ENCODE measurements at places on chromosomes 12 and 14.
A peak's percentile ranks its signal among the peaks of the same experiment; 100 is the strongest.

DNA sequence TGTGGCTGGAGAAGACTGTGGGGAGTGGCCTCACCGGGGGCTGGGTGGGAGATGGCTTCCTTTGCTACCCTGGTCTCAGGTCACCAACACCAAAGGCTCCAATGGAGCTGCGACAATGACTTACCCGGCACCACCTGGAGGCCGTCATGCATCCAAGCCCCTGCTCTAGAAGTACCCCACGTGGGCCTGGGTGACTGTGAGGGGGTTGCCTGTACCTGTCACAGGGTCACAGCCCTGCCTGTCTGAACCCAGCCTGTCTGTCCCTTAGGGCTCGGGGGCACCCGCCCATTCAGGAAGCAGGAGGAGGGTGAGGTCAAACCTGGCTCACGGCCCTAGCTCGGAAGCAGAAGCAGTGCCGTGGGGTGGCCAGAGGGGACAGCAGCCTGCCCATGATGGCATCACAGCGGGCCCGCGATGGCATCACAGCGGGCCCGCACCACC lies 18.9 kb downstream of the ABCB9 start:
- DNase-seq = no peak

- peak; percentile 65 for DNase-seq
Observed at GRCh38 chr12:119802472-119802871, 74.6 kb downstream of the CIT start.

GRCh38 chr14:51472881-51473280 lies 178.8 kb upstream of the FRMD6 start:
- no peak for DNase-seq

DNA sequence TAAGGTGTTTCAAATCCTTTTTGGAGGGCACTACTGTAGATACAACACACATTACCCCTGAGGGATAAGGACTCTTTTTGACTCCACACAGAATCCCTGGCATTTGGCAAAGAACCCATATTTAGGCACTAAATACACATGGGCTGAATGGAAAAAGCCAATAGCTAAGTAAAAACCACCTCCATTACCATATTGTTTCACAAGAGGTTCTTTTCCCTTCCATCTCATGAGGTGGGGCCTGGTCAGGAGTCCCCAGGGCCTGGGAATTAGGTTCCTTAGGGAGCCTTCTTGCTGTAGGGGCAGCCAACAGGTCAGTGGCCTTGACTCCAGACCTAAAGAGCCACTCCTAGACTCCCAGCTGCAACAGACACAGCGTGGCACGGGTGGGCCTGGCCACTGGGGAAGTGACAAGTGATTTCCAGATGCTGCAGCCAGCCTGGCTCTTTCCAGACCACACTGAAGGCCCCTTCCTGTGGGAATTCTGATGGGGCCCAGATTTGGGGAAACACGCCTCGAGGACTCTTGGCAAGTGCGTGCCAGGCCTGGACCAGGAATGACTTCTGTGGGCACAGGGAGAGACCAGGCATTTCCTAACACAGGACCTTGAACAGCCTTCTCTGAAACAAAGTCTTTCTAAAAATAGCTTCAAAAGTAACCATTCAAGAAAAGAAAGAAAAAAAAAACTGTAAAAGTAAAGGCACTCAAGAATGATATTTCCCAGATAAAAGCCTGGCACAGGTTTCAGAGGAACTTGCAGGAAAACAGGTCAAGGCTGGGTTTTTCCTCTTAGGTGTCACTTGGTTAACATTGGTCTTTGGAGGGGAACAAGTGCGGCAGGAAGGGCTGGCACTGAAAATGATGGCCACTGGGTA lies 18.1 kb downstream of the SSH1 start:
- DNase-seq = no peak

GRCh38 chr12:92339198-92339821 lies 193.7 kb upstream of the BTG1 start:
- DNase-seq = no peak

GRCh38 chr14:61491224-61491623 lies 169.8 kb downstream of the PRKCH start:
- DNase-seq = no peak

DNA sequence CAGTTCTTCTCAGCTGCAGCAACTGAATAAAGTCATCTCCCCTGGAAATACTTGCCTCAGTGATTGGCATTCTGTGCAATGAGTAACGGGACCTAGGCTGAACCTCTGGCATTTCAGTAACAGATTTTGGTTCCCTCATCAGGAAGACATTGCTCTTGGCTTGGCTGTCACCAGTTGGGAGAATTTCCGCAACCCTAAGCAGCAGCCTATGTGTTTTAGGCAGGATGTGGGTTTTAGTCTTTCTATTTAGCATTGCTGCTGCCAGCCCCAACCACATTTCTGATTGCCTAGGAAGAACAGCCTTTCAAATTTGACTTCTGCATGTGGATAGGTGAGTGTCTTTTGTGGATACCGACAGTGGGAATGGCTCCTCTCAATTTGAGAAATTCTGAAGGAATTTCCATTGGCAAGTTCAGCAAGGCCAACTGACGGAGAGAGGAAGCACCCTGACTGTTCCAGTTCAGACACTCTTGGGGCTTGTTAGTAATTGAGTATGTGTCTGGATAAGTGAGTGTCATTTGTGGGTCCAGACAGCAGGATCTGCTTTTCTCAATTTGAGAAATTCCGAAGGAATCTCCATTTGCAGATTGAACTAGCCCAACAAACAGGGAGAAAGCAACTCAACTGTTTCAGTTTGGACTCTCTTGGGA lies 19.0 kb upstream of the CLEC2A start:
- no peak for DNase-seq

DNA sequence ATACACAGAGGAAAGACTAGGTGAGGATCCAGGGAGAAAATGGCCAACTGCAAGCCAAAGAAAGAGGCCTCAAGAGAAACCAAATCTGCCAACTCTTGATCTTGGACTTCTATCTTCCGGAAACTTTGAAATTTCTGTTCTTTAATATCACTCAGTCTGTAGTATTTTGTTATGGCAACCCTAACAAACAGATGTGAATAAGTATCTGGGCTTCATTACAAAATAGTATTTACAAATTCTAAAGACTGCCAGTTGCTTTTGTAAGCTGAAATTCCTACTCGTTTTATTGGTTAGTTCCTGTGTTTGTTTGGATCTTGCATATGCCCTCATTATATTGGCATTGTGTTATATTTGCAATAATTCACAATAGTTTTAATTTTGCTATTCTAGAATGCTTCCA lies 143.2 kb upstream of the USP15 start:
- DNase-seq = peak; percentile 58

- no peak for DNase-seq
Observed at GRCh38 chr12:31728289-31728916, 418 bp downstream of the AMN1 start.

DNA sequence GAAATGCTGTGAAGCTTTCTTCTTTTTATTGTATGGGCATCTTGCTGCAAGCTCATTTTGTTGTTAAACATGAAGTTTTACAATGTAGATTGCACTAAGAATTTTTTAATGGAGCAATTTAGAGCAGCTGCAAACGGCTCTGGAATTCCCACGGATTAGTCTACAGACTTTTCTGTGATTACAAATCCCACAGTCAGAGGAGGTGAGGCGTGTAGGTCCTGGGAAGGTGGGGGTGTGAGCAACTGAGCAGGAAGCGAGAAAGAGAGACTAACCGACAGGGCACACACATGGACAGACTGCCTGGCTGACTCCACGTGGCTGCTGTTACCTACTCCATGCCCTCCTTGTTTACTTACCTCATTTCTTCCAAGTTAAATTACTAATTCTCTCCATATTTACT lies 348.5 kb downstream of the NPAS3 start:
- DNase-seq = no peak

GRCh38 chr12:115323223-115323905 lies 639.4 kb upstream of the TBX3 start:
- DNase-seq = peak; percentile 59

DNA sequence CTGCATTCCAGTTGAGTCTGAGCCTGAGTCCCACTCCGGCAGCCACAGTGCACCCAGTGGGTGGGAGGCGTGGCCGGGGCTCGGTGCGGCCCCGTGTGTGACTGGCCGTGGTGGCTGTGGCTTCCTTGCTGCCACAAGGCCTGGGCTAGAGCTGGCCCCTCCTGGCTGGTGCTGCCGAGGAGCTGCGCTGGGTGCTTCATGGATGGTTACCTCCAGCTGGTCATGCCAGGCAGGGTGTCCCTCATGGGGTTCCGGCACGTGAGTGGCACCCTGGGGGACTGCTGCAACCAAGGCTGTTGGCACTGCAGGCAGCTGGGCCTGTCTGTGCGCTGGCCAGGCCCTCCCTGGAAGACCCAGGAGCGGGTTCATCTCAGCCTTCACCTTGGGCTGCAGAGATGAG lies 62.7 kb downstream of the KIF26A start:
- no peak for DNase-seq

GRCh38 chr12:93191956-93192355 lies 185.8 kb upstream of the NUDT4 start:
- DNase-seq = no peak

GRCh38 chr14:23439107-23439835 lies 3.8 kb upstream of the MYH7 start:
- DNase-seq = no peak

- DNase-seq = no peak
Observed at GRCh38 chr12:10409392-10409791, at the start of gene KLRC4. Gene KLRC4, minus strand, starts transcription at chr12:10409757. Its CDS starts 182 bp downstream, at chr12:10409575.

DNA sequence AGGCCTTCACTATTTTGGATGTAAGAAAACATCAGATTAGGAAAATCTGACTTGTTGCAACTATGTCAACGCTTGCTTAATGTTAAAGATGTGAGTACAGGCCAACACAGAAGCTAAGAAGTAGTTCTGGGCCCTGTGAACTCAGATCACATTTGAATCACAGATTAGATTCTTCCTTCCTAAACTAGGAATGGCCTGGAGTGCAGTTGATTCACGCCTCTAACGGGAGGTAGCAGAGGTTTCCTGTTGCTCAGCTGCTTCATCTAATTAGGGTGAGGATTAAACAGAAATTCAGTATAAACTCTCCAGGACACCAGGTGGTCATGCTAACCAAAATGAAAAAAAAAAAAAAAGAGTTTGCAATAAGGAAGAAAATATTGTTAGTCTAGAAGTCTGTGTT lies 314.3 kb downstream of the TRHDE start:
- no peak for DNase-seq

DNA sequence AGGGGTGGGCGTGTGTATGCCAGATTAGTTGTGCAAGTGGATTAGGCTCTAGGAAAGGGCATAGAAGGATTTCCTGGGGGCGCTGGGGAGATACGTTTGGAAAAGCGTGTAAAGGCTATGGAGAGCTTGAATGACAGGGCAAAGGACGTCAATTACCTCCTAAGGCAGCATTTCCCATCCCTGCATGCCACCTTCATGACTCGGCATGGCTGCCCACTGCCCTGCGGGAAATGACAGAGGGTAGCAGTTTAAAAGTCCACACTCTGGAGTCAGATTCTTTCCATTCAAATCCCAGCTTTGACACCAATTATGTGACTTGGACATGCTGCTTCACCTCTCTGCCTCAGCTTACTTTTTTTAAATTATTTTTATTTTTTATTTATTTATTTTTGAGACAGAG lies 14.8 kb upstream of the TMEM229B start:
- DNase-seq = no peak

DNA sequence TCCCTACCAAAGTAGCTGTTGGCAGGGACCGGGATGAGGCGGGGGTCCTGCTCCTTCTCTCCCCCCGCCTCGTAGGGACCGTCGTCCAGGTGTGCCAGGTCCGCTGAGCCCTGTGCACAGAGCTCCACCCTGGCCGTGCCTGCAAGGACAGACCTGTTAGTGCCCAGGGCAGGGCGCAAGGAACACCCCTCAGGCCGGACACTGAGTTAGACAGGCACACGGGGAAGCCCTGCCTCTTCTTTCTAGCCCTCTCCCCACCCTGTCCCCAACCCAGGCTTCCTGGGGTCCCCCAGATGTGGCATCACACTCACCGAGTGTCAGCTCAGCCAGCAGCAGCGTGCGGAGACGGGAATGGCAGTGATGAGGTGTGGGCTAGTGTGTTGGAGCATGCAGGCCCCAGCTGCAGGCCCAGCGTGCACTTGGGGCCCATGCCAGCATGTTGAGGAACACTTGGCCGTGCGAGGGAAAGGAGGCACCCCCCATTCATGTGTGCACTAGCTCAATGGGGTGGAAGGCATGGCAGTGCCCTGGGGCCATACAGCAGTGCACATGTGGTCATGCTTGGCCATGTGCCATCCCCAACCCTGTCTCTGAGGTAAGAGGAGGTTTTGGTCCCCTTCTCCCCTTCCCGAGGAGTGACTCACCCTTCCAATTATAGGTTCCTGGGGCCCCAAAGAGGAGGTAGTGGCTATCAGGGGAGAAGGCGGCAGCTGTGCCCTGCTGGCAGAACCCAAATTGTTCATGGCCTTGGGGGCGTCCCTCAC lies 7.3 kb downstream of the ITGA7 start:
- DNase-seq = no peak

- DNase-seq = no peak
Observed at GRCh38 chr12:65922077-65922476, 97.8 kb downstream of the HMGA2 start.

DNA sequence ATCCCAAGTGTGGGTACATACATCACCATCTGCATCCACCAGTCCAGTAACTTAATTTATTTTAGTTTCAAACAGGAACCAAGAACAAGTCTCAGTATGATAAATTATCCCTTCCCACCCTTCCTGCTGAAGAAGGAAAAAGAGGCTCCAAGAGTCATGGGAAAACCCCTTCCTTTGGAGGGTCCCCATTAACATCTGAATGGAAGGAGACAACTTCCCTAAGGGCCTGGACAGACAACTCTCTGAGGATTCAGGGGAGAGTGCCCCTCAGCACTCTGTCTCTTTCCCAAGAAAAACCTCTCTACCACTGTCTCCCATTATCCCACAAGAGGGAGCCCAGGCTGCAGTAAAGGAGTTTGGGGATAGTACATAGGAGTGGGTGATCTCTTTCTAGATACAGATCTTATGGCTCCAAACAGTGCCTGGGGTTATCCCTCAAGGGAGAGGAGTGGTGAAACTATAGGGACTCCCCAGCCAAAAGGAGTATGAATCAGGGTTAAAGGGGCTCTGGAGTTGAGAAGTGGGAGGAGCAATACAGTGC lies 6.2 kb downstream of the WNT10B start:
- no peak for DNase-seq

GRCh38 chr12:47747596-47748506 lies 10.8 kb downstream of the RAPGEF3 start:
- DNase-seq = no peak

DNA sequence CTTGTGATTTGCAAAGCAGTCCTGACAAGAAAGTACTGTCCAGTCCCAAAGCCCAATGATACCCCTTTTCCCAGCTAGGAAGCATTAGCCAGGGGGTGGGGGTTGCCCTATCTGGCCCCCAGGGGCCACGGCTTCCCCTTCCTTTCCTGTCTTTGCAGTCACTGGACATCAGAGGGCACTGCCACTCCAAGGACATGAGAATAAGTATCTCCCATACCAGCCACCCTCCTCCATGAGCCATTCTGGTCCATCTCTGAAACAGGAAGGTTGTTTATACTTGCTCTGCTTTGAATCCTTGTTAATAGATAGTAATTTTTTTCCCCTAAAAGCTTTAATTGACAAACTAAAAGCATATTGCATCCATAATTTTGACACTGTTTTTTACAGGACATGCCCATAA lies 29.7 kb downstream of the RBM19 start:
- no peak for DNase-seq

GRCh38 chr12:75245108-75245507 lies 35.5 kb upstream of the KCNC2 start:
- DNase-seq = no peak

All from muscle of back (tissue), 13 donors.